ENCODE measurements at places on chromosomes 3 and 15.

GRCh38 chr3:61117045-61117898 is 134.0 kb downstream of the FHIT start:
- no peak for DNase-seq

GRCh38 chr15:22262613-22263020 is 182.3 kb downstream of the OR4M2 start:
- no peak for DNase-seq

DNA sequence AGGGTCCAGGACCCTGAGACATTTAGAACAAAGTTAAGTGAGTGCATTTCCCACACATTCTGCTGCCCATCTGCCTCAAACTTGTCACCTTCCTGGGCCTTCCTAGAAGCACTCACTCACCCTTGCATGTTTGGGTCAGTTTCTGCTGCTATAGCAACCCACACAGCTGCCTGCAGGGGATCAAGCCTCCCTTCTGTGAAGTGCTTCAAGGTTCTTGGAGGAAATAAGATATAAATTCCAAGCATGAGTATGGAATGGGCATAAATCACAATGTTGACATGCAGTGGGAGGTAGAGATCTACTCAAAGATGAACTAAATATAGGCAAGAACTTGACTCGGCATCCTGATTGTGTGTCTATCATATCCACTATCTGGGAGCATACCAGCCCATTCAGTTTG is 140.4 kb downstream of the SLC9A9 start:
- DNase-seq, result no peak

- no peak for DNase-seq
Observed at GRCh38 chr15:62513893-62514292, 348.8 kb upstream of the C2CD4B start.

DNA sequence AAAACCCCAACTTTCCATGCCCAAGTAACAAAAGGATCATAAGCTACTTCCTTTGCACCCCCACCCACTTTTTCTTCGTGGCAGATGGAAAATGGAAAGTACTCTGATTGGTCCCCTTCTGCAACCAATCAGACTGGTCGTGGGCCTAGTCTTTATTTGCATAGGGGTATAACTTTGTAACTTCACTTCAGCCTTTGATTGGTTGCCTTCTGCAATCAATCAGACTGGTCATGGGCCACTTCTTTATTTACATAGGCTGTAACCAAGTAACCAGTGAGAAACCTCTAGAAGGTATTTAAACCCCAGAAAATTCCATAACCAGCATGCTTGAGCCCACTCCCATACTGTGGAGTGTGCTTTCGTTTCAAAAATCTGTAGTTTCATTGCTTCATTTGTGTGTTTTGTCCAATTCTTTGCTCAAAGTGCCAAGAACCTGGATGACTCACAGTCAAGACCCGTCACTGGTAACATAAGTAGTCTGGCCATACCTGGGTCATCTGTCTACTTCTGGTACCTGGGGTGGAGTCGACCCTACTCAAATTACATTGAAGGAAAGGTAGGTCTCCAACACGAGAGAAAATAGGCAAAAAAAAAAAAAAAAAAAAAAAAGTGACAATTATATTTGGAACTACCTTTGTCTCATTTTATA is 41.9 kb downstream of the CMTM8 start:
- DNase-seq, result no peak

- DNase-seq, result no peak
Observed at GRCh38 chr3:140449413-140450256, 228.2 kb upstream of the TRIM42 start.

DNA sequence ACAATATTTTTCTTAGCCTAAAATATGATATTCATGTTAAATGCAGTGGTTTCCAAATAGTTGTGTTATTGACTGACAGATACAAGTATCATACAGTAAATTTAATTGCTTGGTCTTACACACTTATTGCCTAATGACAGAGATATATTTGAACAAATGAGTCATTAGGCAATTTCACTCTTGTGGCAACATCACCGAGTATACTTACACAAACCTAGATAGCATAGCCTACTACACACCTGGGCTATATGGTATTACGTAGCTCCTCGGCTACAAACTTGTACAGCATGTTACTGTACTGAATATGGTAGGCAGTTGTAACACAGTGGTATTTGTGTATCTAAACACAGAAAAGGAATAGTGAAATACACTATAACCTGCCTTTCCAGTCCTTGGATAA is 50.3 kb downstream of the SERPINI1 start:
- no peak for DNase-seq

- DNase-seq, result peak; percentile 21
Observed at GRCh38 chr3:161349529-161350312, 21.6 kb downstream of the SPTSSB start.

DNA sequence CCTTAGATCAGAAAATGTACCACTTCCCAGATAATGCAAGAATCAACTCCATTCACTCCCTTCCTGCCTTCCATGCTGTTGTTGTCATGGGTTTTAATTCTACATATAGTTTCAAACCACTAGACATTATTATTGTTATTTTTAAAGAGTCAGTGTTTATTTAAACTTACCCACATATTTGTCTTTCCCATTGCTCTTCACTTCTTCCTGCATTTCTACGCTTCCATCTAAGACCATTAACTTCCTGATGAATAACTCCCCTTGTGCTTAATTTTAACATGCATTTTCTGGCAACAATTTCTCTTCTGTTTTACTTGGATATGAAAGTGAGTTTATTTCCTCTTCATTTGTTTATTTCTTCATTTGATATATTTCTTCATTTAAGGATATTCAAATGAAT is 127.1 kb upstream of the FHIT start:
- no peak for DNase-seq

DNA sequence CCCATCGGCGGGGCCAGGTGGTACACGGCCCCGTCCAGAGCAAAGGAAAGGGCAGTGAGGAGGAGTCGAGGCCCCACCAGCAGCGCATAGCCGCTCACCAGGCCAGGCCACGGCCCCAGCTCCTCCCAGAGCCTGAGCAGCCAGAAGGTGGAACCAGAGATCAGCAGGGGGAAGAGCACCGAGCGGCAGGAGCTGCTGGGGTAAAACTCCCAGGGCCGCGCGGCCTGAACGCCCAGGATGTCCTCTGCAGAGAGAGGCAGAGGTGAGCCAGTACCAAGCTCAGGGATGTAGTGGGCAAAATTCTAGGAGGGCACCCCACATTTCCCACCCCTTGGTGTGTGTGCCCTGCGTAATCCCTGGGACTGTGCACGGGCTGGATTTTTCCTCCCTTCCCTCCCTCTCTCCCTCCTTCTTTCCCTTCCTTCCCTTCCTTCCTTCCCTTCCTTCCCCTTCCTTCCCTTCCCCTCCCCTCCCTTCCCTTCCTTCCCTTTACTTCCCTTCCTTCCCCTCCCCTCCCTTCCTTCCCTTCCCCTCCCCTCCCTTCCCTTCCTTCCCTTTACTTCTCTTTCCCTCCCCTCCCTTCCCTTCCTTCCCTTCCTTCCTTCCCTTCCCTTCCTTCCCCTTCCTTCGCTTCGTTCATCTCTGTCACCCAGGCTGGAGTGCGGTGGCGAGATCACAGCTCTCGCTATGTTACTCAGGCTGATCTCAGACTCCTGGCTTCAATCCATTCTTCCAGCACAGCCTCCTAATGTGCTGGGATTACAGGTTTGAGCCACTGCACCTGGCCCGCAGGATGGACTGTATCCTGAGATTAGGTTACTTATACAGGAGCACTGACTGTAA is 6.3 kb upstream of the NCBP2 start:
- no peak for DNase-seq

DNA sequence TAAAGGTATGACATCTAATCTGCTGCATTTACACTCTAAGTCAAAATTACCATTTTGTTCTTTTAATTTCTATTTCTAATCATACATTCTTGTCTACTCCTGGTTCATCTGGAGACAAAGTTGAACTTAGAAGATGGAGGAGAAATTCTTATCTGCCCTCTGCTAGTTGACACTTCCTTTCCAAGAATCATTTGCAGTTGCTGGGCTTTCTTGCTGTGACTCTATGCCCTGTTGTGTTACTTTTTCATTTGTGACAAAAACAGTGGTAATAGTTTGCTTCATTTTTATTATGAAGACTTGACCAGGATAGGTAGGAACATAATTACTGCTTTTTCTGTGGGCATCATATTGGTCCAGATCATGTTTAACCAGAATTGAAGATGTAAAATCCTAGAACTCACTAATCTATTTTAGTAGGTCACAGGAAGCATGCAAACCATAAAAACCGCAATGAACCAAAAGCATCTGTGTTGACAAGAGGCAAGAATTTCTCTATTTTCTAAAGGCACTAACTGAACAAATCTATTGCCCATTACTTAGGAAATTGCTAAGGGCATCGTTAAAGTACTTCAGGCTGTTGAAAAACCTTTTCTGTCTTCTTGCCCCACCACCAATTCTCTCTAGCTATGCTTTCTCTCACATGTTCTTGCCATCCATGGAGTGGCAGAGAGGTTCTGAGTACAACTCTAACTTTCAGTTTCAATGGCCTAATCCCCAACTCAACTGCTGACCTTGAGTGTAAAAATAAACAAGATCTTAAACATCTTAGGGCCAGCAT is 4.2 kb upstream of the CCR2 start:
- no peak for DNase-seq

- DNase-seq, result no peak
Observed at GRCh38 chr3:46681856-46682540, 11.5 kb downstream of the ALS2CL start.

GRCh38 chr15:64478863-64479262 is 18.5 kb downstream of the ZNF609 start:
- DNase-seq, result no peak

- no peak for DNase-seq
Observed at GRCh38 chr3:128083396-128083795, 31.2 kb downstream of the SEC61A1 start.

DNA sequence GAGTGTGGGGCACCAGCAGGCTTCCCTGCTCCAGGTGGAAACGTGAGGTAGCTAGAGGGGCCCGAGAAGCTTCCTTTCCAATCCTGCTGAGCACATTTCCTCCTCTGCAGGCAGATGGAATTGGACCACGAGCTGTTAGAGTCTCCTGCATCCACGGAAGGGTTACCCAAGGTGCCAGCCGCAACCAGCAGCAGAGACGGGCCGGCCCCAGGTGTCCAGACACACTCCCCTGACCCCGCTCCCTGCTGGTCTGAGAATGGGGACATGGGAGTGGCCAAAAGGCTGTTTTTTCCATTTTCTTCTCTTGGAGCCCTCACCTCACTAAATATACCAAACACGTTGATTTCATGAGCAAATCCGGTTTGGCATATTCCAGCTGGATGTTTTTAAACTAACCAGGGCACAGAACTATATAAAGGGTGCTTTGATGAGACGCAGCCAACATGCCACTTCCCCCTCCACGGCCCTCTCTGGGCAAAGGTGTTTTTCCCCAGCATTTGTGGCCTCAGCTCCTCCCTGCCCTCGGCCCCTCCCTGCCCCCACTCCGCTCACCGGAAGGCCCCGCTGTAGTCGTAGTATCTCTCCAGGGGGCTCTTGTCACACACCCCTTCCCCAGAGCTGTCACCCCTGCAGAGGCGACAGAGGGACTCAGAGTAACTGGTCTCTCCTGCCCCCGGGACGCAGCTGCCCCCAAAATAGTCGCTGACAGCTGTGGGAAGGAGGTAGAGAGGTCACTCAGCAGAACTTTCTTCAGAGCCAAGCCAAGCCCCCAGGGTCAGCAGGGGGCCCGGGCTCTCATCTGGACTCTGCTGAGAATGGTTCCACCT is 7.0 kb downstream of the MELTF start:
- no peak for DNase-seq

DNA sequence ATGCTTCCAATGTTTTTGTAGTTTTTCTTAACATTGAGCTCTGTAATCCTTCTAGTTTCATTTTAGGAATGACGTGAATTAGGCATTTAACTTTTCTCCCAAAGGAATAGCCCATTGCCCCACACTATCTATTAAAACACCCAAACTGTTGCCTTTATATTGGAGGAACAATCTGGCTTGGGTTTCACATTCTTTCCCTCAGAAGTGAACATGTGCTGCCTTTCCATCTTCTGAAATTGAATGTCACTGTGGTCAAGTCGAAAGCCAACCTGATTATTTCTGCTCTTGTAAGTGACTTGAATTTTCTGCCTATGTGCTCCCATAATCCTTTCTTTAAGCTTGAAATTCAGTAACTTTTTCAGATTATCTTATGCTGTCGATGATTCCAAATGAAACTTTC is 214.5 kb downstream of the SLC9A9 start:
- no peak for DNase-seq

GRCh38 chr3:168250415-168250861 is 154.7 kb upstream of the GOLIM4 start:
- no peak for DNase-seq

DNA sequence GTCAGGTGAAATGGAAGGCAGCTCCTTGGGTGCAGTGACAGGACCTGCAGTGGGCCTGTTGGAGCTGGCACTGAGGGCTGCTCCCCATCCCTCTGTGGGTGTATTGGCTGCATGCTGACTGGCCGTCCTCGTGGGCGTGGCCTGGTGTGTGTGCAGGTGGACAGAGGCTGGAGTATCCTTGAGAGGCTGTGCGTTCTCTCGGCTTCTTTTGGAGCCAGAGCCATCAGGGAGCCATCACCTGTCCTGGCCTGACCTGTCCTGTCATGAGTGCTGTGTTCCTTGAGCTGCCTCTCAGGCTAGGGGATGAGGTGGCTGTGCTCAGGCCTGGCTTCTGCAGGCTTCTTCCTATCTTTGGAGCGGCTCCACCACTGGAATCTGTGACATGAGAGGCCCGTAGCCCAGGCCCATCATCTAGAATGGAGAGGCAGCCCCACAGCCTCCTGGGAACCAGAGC is 61.5 kb downstream of the APBA2 start:
- DNase-seq, result no peak

DNA sequence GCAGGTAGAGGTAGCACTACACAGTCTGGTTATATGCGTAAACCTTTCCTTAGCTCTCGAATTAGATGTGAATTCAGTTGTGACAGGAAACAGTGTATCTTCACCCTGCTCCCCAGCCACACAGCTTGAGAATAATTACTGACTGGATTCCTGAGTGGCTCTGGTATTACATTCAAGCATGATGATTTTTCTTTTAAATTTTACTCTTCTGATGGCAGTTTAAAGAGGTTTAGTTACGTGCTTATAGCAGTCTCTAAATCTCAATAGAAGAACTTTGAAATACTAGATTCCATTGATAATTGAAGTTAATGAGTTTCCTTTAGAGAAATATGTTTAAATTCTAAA is 98.8 kb downstream of the FNDC3B start:
- DNase-seq, result no peak

DNA sequence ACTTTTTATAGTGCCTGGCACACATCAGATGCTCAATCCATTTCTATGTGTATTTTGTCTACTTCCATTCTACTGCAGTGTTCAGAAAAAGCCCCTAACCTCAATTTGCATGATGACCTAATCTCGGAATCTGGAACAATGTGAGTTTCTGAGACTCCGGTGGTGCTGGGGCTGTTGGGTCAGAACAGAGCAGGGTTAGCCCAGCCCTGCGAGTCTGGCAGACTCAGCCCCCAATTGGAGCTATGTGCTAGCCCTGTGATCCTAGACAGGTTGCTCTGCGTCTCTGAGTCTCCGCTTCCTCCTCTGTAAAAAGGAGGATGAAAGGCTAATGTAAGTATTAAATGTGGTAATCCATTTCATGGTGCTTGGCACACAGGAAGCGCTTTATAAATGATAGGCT is 95.0 kb upstream of the ICE2 start:
- peak; percentile 46 for DNase-seq

GRCh38 chr3:176632925-176633324 is 564.4 kb downstream of the TBL1XR1 start:
- no peak for DNase-seq

GRCh38 chr3:55406696-55407425 is 80.2 kb downstream of the WNT5A start:
- DNase-seq, result no peak

All from activated CD8-positive, alpha-beta memory T cell treated with anti-CD3 and anti-CD28 coated beads, Interleukin-2, amount 50 U/mL, for 4 hours (primary cell).